ENCODE measurements at places on chromosomes 7 and 10. TPM values are rescaled to one million over a fixed set of nuclear protein-coding genes. Genes with fewer than 3 reads are reported as not detected.

Gene PARP12
- total RNA-seq: 20.1 TPM

Gene PPP1R17
- not detected for total RNA-seq

Gene PLPP4
- total RNA-seq: 0.26 TPM

DNA sequence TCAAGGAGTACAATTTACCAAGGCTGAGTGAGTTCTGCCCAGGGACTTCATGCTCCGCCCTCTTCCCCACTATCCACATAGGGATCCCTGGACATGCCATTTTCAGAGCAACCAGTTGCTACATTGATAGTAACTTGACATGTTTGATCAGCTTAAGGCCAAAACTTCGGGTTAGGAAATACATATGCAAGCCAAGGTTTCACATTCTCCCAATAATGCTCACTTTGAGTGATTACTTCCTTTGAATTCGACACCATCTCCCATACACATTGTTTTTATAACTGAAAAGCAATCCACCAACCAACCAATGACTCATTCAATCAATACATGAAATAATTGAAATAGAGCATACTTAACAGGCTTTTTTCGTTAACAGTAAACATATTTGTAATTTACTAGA is 137.9 kb downstream of the GLI3 start:
- DNase-seq: no peak

DNA sequence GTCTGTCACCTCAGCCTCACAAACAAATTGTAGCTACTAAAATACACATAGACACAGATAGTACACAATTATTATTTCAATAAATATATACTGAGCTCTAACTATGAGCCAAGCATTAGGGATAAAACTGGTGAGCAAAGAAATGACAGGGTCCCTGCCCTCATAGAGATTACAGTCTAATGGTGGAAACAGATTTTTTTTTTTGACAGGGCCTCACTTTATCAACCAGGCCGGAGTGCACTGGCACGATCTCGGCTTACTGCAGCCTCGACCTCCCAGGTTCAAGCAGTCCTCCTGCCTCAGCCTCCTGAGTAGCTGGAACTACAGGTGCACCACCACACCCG is 695 bp upstream of the RBM28 start:
- no peak for DNase-seq

DNA sequence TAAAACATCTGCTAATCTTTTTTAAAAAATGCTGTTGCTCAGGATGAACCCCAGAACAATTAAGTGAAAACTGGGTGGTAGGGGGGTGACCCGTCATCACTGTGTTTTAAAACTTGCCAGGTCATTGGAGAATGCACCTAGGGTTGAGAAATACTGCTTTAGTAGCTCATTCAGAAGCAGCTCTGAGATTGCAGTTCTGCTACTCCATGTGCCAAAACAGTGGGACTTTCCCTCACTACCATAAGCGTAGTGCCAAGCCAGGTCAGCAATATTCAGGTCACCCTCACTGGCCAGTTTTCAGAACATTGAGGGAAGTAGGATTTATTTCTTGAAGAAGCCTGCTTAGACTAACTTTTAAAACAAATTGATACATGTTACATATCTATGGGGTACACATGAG is 5.2 kb downstream of the STEAP2 start:
- DNase-seq: no peak

DNA sequence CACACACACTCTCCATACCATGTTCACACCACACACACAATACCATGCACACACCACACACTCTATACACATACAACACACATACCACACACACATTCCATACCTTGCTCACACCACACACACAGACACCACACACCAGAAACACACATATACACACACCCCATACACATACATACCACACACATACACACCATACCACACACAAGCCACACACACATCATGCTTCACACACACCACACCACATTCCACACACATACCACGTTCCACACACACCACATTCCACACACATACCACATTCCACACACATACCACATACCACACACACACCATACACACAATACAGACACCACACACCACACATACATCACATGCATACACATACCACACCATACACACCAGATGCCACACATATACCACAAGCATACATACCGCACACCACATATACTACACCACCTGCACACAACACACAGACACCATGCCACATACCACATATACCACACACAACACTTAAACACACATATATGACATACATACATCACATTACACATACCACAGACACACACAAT is 282.7 kb downstream of the POU6F2 start:
- DNase-seq: no peak
